Activated CD4-positive, alpha-beta T cell treated with anti-CD3 and anti-CD28 coated beads for 24 hours (primary cell): ENCODE measurements at places on chromosomes 4 and X.

- DNase-seq: no peak
Observed at GRCh38 chr4:75822416-75822815, 79.8 kb downstream of the PPEF2 start.

DNA sequence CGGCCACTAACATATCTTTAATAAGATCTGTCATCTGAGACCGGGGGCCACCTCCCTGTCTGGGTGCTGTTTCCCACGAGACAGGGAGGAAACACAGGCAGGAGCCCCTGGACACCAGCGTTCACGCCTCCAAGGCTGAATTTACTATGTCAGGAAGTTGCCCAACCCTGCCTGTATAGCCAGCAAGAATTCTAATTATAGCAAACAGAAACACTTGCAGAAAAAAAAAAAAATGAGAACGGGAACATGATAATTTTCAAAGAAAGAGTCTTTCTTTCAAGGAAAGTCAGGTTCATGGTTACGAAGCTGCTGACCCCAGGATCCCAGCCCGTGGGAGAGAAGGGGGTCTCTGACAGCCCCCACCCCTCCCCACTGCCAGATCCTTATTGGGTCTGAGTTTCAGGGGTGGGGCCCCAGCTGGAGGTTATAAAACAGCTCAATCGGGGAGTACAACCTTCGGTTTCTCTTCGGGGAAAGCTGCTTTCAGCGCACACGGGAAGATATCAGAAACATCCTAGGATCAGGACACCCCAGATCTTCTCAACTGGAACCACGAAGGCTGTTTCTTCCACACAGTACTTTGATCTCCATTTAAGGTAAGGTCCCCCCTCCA, at the start of gene IL3RA:
IL3RA (plus strand) TSS at position 455 of the 613 bp plus-strand sequence. CDS start 4,981 bp downstream, outside the sequence.
- no peak for DNase-seq

- no peak for DNase-seq
Observed at GRCh38 chr4:40686081-40686913, 56.6 kb upstream of the RBM47 start.

DNA sequence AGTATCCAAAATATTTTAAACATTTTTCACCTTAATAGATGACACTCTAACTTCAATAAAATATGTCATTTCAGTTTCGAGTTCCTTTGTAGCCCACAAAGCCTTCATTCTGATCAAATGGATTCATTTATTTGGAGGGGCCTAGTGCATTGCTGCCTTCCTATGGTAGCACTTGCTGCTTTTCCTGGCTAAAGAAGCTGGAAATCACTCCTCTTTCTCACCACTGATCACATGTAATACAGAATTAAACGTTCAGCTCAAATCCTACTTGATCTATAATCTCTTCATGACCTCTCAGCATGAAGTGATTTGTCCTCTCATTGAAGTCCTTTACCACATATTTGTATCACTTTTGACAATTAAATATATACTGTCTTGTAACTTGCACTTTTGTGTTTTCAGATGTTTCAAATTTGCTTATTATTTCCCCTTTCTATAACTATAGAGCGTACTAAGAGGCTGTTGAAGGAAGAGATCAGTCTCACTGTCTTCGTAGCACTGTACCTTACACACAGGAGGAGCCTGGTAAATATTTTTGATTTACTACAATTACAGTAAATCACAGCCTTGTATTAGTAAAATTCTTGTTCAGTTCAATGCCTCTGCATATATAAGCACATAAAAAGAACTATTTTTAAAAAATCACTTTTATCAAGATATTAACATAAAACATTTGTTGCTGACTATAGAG, 555 bp downstream of the CFI start:
- no peak for DNase-seq

DNA sequence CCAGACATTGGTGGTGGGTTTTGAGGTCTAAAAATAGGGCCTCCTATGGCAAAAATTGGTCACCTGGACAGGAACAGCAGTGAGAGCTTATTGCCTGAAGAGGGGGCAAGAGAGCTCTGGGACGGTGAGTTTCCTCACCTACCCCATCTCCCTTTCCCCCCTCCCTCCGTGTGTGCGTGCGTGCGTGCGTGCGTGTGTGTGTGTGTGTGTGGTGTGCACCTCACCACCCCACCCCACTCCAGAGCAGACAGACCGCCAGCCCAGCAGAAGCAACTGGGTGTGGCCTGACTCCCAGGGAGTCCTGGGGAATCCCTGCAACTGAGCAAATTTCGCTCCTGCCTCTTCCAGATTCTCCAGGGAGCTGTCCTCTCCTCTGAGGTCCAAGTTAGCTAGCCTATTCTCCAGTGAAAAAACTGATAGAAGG, 44.7 kb downstream of the PRPS1 start:
- peak; percentile 26 for DNase-seq

- DNase-seq: no peak
Observed at GRCh38 chr4:61911313-61911756, 711.2 kb downstream of the ADGRL3 start.

DNA sequence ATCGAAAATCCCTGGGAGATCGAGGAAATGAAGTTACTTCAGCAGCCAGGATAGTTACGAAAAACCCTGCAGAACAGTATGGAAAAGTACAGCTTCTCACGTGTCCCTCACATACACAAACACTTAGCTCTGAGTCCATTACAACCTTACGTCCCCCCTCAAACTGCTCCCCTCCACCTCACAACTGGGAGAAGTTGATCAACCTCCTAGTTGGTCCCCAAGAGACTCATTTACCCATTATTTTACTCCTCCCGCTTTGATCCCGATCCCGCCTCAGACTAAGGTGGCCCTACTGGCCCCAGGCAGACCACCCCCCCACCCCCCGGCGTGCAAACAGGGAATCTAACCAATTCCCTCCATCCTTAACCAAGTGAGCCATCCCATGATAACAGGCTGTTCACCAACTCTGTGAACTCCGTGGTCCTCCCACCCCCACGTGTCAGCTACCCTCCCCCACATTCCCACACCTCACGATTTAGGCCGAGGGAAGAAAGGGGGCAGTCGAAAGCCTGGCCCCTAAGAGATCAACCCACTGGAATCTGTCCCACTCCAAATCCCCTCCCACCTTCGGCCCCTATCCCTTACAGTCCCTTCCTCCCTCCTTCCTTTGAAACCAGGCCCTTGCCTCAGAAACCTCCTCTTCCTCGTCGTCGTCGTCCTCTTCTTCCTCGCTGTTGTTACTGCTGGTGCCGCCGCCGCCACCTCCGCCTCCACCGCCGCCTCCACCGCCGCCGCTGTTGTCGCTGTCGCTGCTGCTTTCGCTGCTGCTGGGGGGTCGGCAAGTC, 755 bp downstream of the ANKRD17 start:
- DNase-seq: no peak

GRCh38 chr4:40502220-40502619, 127.4 kb downstream of the RBM47 start:
- DNase-seq: no peak

GRCh38 chrX:113675278-113675677, 834.6 kb upstream of the AMOT start:
- no peak for DNase-seq

GRCh38 chrX:119648421-119648775, 42.2 kb upstream of the NKRF start:
- no peak for DNase-seq

DNA sequence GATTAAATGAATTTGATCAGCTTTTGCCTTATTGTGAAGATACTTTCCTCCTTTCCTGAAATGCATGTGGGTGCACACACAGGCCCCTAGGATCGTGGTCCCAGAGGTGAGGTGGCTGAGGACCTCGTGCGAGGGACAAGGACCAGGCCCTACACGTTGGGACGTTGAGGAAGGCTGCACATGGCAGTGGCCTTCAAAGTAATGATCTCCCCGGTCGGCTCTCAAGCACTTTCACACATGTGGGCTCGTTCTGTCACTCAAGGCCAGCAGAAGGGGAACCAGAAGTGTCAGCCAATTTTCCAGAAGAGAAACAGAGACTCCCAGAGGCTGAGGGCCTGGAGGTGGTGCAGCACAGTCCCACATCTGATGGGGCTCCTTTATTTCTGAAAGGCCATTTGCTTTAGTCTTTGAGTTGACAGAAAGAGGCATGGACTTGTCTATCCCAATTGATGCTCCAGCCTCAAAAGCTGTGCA, 196.8 kb downstream of the AFAP1 start:
- DNase-seq: no peak

DNA sequence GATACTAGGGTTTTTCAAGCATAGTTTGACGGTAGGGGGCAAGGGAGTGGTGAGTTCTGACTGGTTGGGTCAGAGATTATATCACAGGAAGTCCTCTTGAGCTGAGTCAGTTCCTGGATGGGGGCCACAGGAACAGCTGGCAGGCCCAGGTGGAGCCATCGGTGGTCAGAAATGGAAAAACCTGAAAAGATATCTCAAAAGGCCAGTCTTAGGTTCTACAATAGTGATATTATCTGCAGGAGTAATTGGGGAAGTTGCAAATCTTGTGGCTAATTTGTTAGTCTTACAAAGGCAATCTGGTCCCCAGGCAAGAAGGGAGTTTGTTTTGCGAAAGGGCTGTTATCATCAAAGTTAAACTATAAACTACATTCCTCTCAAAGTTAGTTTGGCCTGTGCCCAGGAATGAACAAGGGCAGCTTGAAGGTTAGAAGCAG, 159.3 kb downstream of the PTCHD1 start:
- no peak for DNase-seq

DNA sequence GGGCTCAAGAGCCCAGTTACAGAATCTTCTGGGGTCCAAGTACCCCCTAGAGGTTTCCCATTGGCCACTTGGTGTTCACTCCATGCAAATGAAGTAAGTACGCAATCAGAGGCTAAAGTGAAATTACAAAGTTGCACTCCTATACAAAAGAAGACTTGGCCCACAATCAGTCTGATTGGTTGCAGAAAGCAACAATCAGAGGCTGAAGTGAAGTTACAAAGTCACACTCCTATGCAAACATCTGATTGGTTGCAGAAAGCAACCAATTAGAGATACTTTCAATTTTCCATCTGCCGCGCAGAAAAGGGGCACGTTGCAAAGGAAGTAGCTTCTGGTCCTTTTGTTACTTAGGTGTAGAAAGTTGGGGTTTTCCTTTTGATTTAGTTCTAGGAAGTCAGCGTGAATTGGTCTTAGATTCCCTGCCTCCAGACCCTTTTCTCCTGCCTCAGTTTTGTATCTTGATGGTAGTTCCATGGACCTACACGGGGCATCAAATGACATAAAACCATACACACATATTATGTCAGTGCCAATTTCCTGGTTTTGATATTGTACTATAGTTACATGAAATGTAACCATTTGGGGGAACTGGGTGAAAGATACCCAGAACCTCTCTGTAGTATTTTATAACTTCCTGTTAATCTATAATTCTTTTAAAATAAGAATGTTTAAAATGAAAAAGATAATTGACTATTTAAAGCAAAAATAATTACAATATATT, 12.4 kb upstream of the PIN4 start:
- DNase-seq: no peak

- no peak for DNase-seq
Observed at GRCh38 chr4:152965611-152966010, 29.5 kb downstream of the FHDC1 start.

DNA sequence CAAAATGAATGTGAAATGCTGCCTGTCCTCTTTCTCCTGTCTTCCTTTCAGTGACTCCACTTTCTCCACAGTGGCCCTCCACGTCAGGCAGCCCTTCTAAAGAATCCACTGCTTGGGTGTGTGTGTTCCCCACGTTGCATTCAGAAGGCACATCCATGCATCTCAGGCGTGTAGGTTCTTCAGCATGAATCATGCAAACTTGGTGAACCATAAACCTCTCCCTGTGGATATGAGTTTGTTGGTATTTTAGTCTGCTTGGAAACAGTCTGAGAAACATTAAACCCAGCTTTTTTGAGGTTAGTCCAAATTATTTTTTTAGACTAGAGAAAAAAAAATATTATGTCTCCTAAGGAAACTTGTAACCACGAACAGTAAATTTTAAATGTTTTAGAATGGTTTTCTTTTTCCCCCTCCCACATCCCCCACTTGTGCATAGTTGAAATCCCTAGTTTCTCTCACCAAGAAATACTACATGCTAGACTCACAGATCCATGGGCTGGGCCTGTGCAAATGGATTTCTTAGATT, 251.6 kb downstream of the CBR4 start:
- DNase-seq: no peak

- no peak for DNase-seq
Observed at GRCh38 chrX:116605576-116605975, 142.8 kb upstream of the CT83 start.

GRCh38 chr4:99856166-99856565, 38.1 kb downstream of the LAMTOR3 start:
- no peak for DNase-seq

DNA sequence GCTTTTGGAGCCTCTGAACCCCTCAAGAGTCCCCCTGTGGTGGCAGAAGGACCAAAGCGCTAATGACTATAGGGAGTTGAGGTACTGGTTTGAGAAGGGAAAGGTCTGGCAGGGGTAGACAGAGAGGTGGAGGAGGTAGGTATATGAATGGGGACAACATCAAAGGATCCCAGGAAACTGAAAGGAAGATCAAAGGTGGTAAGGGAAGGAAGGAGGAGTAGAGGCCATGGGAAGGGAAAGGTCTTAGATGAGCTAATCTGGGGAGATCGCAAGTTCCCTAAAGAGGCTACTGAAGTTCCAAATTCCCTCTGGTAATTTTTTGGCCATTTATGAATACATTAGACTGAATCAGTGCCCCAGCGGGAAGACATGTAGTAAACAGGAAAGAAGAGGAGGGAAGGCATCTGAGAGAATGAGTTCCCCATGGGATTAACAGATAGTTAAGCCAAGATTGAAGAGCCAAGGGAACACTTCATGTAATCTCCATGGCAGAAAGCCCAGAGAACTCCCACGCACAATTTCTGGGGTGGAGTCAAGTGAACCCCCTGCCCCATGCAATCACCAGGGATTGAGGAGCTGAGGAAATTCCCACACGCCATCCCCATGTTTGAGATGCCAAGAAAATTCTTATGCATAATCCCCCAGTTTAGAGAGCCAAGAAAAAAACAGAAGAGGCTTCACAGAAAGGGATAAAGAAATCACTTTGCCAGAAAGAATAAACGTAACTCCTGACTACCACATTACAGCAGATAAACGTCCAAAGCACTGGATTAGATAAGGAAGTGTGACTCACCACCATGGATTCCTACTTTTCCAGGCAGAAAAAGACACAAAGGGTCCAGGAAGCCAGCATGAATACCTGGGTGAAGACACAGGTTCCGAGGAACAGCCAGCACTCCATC, 25.8 kb downstream of the ZNF630 start:
- no peak for DNase-seq

GRCh38 chr4:123994917-123995316, 598.3 kb downstream of the SPRY1 start:
- no peak for DNase-seq

GRCh38 chr4:140213749-140214148, 59.8 kb upstream of the MAML3 start:
- DNase-seq: no peak
